CMK (cell line): ENCODE measurements at places on chromosomes 16 and 17.

DNA sequence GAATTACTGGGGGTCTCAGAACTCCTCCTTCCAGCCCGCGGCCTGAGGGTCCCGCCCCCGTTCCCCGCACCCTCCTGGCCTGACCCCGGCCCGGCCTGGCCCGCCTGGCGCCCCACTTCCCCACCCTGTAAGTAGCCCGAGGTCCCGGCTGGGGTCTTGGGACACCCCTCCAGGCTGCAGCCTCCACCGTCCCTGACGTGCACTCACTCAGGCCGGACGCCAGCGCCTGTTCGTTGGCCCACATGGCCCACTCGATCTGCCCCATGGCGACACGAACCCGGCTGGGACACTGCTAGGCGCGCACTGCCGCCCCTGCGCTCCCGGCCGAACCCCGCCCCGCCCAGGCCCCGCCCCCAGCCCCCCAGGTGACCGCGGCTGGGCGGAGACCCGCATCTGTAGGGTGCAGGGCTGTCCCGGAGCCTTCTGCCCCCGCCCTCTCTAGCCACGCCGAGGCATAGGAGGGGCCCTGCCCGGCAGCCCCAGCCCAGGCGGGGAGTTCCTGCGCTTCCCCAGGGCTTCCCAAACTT lies at the start of gene CYBA:
CYBA (minus strand) TSS at position 305 of the 527 bp plus-strand sequence; CDS start at position 265, 40 bp downstream.
- DNase-seq = peak; percentile 86

- no peak for DNase-seq
Observed at GRCh38 chr16:30896889-30897733, 697 bp downstream of the CTF1 start.

DNA sequence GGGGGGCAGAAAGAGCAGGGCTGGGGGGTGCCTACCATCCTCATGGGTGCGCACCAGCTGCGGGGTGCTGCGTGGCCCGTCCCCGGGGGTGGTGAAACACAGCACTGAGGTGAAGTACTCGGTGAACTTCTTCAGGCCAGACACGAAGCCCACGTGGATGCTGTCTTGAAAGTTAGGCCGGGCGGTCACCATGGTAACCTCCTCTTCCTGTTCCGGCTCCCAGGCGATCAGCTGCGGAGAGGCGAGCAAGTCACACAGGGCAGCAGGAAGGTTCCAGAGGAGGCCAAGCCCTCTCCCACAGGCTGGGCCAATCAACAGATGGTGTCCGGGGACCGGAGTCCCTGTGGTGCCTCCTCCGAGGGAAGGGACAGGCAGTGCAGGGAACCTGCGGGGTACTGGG lies 90.1 kb upstream of the CDC42EP4 start:
- peak; percentile 8 for DNase-seq

GRCh38 chr17:38747463-38748148 lies 530 bp downstream of the PCGF2 start:
- DNase-seq = peak; percentile 49

- no peak for DNase-seq
Observed at GRCh38 chr17:61732169-61732568, 131.2 kb downstream of the BRIP1 start.

DNA sequence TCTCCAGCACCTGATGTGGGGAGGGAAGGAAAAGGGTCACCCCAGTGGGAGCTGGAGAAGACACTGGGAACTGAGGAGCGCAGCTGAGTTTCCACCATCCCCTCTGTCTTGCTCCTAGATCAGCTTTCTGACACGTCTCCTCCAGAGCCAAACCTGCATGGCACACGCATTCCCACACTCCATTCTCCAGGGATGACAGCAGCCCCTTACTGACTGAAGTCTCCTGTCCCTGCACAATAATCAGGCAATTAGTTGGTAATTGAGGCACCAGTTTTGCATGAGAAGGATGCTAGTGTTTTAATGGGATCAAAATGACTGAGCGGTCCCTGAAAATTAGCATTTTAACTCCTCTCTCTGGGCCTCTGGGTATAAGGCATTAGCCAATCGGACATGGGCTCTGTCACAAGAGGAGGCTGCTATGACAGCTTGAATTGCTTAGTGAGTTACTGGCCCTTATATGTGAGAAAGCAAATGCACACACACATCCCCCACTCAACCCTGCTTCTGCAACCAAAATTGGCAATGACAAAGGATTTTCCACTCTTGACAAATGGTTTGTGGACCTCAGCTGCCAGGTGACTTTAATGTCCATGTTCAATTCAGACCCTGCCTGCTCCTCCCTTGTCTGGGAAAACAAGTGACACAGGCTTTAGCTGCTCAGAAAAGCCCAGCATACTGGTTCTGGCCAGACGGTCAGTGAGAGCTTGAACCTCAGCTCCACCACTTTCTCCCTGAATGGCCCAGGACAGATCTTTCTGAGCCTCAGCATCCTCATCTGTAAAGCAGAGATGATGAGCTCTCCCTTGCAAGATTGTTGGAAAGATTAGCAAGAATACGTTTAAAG lies 57.2 kb upstream of the SREBF1 start:
- no peak for DNase-seq

DNA sequence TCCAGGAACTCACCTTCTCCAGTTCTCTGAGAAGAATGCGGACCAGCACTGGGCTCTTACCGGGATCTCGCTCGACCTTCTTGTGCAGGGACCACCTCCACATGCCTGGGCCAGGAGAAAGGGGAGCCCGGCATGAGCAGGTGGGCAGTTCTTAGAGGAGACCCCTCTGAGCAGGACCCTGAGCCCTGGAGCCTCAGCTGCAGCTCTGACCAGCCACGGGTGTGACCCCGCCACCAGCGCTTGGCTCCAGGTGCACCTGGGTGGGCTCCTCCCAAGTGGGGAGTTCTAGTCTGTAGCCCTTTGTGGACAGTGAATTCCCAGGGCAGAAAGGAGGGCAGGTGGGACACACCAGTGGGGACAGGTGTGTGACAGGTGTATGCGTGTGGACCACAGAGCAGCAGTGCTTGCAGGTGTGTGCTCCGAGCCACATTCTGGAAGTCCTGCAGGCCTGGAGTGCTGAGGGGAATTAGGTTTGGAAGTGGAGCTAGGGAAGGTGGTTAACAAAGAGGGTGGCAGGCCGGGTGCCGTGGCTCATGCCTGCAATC lies 28.9 kb downstream of the PIK3R6 start:
- DNase-seq = no peak

- DNase-seq = no peak
Observed at GRCh38 chr17:59160157-59161025, 4.8 kb downstream of the PRR11 start.

- no peak for DNase-seq
Observed at GRCh38 chr17:57915985-57916757, 39.0 kb downstream of the CUEDC1 start.

DNA sequence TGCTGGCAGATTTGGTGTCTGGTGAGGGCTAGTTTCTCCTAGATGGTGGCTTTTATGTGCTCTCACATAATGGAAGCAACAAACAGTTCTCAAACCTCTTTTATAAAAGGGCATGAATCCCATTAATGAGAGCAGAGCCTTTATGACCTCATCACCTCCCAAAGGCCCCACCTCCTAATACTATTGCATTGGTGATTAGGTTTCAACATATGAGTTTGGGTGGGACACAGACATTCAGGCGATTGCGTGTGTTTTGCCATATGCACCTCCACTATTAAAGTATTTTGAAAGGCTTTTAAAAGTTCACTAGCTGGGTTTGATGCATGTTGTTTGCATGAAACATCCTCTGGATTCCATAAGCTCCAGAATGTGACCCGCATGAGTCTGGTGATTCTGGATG lies 24.4 kb upstream of the DNAJA2 start:
- no peak for DNase-seq

DNA sequence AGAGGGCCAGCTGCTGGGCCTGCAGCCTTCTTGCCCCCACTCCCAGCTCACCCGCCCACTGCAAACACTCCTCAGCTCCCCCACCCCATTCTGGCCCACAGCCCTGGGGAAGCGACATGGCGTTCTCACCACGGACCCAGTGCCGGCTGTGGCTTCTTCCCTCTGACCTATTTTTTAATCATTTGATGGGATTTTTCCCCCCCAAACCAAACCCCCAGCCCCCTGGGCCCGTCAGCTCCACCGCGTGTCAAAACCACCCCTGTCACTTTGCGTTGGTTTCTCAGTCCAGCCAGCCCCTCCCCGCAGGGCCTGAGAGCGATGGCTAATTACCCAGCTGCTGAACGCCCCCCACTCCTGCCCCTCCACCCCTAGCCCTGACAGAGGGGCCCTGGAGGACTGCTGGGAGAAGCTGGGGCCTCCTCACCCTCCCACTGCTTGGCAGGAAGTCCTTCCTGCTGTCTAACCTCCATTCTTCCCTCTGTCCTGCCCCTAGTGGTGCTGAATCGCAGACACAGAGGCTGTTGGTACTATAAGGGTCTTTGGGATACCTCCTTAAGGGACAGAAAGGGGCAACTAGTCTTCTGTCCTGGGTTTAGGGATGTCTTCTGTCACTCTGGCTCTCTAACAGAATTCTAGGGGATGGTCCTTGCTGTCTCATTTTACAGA lies 7.5 kb upstream of the TBX21 start:
- DNase-seq = no peak

DNA sequence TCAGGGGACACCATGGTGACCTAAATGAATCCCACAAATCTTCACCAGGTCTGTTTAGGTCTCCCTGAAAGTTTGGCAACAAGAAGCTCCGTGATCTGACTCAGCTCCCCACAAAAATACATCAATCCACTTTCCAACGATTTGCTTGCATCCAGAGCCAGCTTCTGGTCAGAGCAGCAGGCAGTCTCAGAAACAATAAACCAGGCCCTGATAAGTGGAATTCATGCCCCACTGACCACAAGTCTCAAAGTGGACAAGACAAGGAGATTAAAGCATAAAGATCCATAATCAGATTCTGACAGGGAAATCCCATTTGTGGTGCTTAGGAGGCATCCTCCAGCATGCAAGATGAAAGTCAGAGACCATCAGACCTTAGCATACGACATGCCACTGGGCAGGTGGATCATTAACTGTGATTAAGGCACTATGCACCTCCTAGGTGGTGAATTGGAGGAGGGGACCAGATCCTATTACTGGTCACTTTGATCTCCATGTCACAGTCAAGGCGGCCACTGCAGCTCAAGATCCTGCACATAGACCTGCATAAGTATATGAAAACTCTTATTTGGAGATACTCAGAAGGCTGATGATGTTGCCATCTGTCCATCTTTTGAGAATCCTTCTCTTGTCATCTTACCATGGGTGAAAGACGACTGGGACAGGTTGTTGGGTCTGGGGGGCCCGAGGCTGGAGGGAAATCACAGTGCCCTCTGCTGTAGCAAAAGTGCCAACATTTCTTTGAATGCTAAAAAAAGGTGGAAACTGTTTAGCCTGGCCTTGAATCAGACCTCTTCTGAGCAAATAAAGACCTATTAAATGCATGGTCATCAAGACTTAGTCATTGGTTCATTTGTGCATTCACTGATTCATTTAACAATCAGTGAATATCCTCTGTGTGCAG lies 309.2 kb upstream of the CCL2 start:
- no peak for DNase-seq

GRCh38 chr16:58494981-58495520 lies 4.9 kb upstream of the NDRG4 start:
- no peak for DNase-seq

DNA sequence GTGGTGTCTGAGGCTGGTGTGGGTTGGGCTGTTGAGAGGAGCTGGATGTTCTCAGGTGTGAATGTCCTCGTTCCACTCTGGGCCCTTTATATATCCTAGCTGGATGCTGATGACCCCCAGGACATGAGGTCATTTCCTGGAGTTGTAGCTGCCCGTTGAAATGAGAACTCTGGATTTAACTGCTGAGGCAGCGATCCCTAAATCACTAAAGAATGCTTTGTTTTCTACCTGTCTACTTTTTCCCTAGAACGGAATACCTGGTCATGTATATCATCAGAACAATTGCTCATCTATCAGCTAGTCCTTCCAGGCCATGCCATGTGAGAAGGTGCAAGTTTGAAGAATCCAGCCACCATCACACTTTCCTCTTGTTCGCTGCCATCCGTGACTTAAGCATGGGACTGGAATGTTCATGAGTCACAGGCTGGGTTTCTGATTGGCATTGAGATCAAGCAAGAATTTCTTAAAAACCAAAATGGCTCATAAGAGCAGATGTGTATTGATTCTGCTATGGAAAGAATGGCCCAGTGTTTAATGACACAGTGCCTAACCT lies at the start of gene KRTAP2-3:
KRTAP2-3 (minus strand) TSS at position 63 of the 553 bp plus-strand sequence. CDS start 64 bp downstream, outside the sequence.
- no peak for DNase-seq

DNA sequence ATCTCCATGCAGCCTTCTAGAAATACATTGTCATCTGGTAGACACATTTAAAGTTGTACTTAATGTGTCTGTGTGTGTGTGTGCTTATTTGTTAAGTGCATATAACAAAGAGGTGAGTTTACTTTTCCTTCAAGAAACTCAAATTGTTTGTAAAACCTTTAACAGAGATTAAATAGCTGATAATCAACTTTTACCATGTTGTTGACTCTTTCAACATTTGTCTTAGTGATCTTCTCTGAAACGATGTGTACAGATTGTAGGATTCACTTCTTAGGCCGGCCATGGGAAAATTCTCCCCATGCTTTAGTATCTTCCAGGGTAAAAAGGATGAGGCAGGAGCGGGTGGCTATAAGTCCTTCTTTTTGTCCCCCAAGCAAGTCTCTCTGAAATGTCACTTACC lies 292.9 kb upstream of the MAF start:
- no peak for DNase-seq

DNA sequence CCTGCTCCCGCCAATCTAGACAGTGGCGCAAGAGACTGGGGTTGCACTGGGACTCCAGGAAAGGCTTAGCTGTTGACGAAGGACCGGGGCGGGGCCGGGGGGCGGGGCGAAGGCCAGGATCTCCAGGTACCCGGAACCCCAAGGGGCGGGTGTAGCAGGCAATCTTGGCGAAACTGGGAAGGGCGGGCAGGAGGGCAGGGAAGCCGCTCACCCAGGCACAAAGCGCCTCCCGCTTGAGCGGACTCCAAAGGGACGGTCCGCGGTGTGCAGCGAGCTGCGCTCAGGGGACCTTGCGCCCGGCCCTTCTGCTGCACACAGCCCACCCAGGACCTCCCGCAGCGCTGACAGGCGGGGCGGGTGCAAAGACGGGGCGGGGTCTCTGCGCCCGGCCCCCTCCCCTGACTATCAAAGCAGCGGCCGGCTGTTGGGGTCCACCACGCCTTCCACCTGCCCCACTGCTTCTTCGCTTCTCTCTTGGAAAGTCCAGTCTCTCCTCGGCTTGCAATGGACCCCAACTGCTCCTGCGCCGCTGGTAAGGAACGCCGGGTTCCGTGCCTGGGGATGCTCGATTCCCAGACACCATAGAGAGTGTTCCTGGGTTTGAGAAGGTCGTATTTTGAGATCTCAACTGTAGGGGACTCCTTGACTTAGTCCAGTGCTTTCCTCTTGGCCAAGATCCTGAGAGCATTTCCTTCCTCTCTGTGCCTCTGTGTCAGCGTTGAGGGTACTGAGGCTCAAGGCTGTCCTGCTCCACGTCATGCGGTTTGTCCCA lies at the start of gene MT1F:
MT1F (plus strand) TSS at position 405 of the 772 bp plus-strand sequence; CDS start at position 505, 100 bp downstream.
- DNase-seq = no peak

DNA sequence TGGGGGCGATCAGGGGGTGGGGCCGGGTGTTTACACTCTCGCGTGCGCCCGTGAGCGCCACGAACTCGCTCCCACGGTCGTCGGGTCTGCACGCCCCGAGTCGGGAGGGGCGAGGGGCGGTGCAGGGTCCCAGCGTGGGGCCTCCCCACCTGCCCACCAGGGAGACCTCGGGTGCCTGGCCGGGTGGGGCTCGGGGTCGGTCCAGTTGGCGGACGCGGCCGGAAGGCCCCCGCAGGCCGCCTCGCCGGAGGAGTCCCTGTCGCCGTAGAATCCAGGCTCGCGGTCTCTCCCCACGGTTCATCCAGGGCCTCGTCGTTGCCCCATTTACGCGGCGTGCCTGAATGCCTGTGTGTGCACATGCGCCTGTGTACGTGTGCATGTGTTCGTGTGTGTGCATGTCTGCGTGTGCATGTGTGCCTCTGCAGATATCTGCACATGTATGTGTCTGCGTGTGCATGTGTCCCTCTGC lies 510 bp upstream of the RAB40B start:
- DNase-seq = no peak

- no peak for DNase-seq
Observed at GRCh38 chr16:66197668-66198278, 168.7 kb upstream of the CDH5 start.
